ENCODE measurements at places on chromosomes 7 and 10.

DNA sequence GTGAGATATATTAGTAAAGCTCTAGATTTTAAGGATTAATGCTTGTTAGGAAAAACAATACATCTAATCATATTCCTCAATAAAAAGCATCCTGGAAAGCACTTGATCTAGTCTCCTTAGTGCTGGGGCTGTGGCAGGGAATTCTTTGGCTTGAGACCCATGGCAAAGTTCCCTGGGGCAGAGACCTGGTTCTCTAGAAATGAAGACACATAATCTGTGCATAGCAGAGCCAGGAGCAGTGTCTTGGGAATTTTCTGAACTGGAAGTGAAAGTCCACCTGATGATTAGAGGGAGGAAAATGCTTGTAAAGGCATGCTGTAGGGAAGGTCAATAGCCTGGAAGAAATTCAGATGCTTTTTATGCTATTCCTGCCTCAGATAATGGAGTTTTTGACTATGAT lies 247.4 kb downstream of the CDK14 start:
- DNase-seq, result no peak

DNA sequence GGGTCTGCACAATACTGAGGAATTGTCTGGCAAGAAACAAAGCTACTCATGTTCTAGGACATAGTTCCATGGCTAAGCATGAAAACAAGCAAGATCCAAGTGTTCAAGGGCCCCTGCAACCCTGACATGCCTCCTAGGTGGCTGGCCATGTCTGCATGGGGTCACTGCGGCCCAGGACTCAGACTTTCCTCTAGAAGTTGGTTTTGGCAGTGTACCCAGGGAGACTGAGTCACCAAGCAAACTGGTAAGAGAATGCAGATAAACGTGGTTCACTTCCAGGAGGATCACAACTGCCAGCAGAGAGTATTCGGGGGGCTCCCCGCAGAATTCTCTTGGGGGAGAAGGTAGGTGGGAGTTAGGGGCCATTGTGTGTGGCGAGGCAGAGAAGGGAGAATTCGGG lies 7.4 kb upstream of the PFKFB3 start:
- DNase-seq, result peak; percentile 42

- DNase-seq, result no peak
Observed at GRCh38 chr10:14926722-14927416, 27.0 kb downstream of the DCLRE1C start.

DNA sequence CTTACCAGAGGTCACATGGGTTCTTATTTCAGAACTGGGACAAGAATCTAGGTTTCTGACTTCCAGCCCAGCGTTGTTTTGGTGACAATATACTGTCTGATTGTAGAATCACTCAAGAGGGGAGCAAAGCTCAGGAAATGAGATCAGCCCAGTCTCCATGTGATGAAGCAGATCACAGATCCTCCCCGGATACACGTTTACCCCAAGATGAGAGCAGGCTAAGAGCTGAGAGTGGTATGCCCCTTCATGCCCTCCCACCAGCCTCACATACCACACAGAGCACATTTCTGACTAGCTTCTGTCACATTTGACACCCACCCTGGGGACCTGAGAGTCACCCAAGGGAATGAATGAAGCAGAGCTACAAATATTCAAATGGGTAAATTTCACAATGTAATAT lies 27.1 kb upstream of the PRKCQ start:
- no peak for DNase-seq

- no peak for DNase-seq
Observed at GRCh38 chr7:157916946-157917640, 580.3 kb downstream of the DNAJB6 start.

GRCh38 chr10:114402871-114403540 lies 1.3 kb downstream of the AFAP1L2 start:
- DNase-seq, result no peak

DNA sequence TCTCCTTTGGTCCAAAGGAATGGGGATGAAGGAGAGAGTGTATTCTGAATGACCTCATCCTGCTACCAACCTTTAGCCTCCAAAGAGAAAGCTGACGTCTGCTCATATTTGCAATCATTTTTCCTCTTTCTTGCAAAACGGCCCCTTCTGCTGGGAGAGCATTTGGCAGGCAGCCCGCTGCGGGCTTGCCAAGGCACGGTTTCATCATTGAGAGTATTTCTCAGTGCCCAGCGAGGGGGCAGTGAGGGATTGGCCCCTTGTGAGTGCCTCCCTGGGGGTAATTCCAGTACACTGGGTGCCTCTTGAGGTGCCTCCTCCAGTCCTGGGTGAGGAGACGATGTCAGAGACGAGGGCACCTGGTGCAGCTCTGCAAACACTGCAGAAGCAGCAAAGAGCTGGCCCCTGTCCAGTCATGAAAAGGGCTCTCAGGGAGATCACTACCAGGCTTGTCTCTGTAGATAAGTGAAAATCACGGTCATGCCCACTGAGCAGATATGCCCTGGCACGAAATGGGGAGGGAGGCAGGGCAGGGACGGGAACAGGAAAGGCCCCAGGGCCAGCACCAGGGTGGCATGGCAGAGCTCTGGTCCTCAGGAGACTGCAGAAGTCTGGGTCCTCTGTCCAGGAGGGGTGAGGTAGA lies 48.7 kb upstream of the SHH start:
- DNase-seq, result peak; percentile 7

- DNase-seq, result peak; percentile 6
Observed at GRCh38 chr10:86178401-86179152, 188.0 kb downstream of the GRID1 start.

- no peak for DNase-seq
Observed at GRCh38 chr7:30214651-30215137, 69.7 kb upstream of the ZNRF2 start.

GRCh38 chr7:99102809-99103690 lies 40.9 kb downstream of the SMURF1 start:
- DNase-seq, result peak; percentile 88

DNA sequence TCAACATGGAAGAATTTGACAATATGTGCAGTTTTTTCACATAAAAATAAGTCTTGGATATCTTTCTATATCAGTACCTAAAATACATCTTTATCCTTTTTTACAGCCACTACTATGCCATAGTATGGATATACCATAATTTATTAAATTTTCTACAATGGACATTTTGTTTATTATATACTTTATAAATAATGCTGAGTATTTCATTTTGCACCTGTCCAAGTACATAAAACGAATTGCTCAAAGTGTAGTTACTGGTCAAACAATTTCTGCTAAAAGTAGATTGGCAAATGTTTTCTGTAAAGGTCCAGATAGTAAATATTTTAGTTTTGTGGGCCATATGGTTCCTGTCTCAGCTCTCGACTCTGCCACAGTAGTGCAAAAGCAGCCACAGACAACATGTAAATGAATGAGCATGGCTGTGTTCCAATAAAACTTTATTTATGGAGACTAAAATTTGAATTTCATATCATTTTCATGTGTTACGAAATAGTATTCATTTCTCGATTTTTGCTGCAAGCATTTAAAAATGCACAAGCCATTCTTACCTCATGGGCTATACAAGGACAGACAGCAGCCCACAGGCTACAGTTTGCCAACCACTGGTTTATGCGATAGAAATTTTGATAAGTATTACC lies 96.9 kb upstream of the STEAP1B start:
- no peak for DNase-seq

DNA sequence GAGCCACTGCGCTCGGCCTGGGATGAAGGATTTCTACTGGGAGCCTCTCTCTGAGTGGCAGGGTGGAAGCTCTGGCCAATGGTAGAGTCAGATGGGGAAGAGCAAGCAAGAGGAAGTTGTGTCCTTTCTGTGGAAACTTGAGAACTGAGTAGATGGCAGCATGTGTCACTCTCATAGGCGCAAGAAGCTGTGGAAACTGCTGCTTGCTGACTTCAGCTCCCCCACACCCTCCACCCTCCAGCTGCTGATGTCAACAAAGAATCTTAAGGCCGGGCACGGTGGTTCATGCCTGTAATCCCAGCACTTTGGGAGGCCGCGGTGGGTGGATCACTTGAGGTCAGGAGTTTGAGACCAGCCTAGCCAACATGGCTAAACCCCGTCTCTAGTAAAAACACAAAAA lies 39.8 kb upstream of the SRGN start:
- peak; percentile 40 for DNase-seq

GRCh38 chr10:31770307-31770902 lies 158.2 kb downstream of the ARHGAP12 start:
- DNase-seq, result no peak

GRCh38 chr10:7945034-7945433 lies 109.5 kb upstream of the GATA3 start:
- no peak for DNase-seq

DNA sequence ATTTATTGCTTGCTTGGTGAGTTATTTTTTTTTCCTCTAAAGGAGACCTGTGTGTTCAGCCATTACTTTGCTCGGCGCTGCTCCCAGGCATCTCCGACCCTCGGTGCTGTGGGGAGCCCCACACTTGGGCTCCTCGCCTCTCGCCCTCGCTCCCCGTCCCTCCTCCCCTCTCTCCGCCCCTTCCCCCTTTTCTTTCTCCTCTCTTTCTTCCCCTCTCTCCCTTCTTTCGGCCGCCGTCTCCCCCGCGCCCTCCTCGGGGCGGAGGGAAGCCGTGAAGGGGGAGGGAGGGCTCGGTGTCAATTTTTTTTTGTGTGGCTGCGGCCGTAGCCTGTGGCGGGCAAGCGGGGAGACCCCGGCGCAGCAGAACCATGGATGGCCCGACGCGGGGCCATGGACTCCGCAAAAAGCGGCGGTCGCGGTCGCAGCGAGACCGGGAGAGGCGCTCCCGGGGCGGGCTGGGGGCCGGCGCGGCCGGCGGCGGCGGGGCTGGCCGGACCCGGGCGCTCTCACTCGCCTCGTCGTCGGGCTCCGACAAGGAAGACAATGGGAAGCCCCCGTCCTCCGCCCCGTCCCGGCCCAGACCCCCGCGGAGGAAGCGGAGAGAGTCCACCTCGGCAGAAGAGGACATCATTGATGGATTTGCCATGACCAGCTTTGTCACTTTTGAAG lies 1.1 kb downstream of the AUTS2 start:
- no peak for DNase-seq

DNA sequence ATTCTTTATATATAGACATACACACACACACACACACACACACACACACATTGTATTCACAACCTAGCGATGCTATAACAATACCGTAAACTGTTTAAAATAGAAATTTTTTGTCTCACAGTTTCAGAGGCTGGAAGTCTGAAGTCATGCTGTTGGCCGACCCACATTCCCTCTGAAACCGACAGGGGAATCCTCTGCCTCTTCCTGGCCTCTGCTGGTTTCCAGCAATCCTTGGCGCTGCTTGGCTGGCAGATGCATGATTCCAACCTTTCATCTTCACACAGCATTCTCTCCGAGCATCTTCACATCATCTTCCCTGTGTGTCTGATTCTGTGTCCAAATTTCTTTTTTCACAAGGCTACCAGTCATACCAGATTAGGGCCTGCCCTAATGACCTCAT lies 94.8 kb downstream of the CCDC71L start:
- DNase-seq, result no peak

- no peak for DNase-seq
Observed at GRCh38 chr7:43764039-43764761, 5.7 kb downstream of the BLVRA start.

GRCh38 chr10:17460756-17461155 lies 6.4 kb upstream of the ST8SIA6 start:
- no peak for DNase-seq

GRCh38 chr10:24367688-24368087 lies 158.8 kb downstream of the KIAA1217 start:
- DNase-seq, result no peak

DNA sequence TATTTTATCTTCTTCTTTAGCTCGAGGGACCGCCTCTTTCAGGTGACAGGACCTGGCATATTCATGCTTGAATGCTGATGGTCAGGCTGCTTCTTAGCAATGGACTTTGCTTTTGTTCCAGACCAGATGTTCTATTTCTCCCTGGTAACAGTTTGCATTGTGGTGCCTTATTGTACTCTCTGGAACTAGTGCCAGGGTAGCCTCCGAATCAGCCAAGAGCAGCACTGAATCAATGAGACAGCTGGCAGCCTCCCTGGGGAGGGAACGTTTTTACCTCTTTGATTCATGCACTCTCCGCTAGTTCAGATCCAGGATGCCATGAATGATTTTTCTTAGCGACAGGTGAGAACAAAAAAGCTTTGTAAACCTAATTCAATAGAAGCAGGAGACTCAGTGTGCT lies 54.1 kb upstream of the NXPH1 start:
- DNase-seq, result no peak

- DNase-seq, result no peak
Observed at GRCh38 chr10:37992083-37992482, 15.6 kb upstream of the ZNF25 start.

- DNase-seq, result no peak
Observed at GRCh38 chr7:147525325-147525724, 1065.2 kb upstream of the C7orf33 start.

DNA sequence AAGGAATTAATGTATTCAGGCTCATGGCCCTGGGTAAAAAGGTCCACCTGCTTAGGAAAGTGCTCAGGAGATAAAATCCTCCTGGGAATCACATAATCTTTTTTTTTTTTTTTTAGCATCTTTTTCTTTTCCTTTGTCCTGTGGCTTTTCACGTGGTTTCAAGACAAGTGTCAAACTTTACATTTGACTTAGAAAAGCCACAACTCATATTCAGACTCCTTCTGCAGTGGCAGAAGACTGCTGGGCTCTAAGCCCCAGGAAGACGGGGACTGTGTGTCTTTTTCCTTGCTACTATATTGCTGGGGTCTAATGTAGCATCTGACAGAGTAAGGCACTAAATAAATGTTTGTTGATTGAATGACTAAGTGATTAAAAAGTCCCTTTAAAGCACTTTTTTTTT lies 127.5 kb upstream of the ANKRD1 start:
- DNase-seq, result no peak

- no peak for DNase-seq
Observed at GRCh38 chr7:150531704-150532103, 17.0 kb downstream of the GIMAP7 start.

GRCh38 chr7:157539521-157539920 lies 202.7 kb downstream of the DNAJB6 start:
- no peak for DNase-seq

GRCh38 chr7:106423821-106424475 lies 139.2 kb upstream of the NAMPT start:
- no peak for DNase-seq

DNA sequence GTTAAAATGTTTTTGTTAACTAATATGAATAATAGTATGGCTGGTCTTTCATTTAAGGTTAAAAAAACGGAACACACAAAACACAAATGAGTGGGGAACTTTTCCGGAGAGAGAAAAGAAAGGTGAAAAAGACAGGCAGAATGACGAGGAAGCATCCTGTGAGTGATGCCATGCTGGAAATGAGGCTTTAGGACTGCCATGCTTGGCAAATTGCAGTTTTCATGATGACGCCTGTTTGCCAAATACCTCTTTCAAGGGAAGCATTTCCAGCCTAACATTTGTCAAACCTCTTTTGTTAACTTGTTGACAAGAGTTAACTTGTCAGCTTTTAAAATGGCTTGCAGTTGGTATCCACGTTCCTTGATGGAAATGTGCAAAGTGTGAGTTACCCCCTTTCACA lies 127.5 kb downstream of the RSU1 start:
- DNase-seq, result no peak

- no peak for DNase-seq
Observed at GRCh38 chr7:146411975-146412374, 295.4 kb downstream of the CNTNAP2 start.

Measured in fibroblast of skin of scalp (primary cell).